GM23338 (cell line): ENCODE measurements at places on chromosomes 7 and 10.

- DNase-seq = peak; percentile 67
Measured at GRCh38 chr10:52967806-52968795, 195.5 kb upstream of the MBL2 start.

- no peak for DNase-seq
Measured at GRCh38 chr10:83459124-83459523, 680.2 kb upstream of the GHITM start.

DNA sequence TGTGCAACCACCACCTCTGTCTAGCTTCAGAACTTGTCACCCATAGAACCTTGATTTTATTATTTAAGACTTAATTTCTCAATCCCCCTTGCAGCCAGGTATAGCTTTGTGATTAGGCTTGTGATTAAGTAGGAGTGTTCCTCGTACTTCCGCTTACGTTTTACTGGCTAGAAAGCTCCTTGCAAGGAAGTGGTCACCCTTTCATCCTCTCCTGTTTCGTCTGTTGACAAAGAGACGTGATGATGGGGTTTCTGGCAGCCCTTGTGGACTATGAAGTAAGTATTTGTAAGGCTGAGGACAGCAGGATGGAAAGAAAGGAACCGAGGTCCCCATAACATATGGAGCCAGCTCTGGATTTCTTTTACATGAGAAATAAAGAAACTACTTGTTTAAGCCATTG lies 86.5 kb upstream of the KDM7A start:
- no peak for DNase-seq

DNA sequence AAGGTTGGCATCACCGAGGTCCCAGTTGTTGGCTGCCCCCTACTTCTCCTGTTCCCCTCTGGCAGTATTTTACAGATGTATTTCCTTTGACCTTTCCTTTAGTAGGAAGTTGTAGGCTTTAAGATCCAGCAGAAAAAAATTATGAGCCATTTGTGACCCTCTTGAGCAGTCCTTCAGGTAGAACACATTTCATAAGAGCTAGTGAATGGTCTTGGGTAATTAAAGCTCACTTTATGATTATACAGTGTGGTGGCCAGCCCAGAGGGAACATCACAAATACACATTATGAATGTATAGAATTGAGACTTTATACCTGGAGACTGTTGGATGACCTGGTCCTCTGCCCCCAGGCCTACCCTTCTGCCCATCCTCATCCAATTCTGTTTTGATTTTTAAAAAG lies 57.0 kb downstream of the KAT6B start:
- DNase-seq = no peak

GRCh38 chr7:122217125-122217524 lies 73.1 kb upstream of the AASS start:
- DNase-seq = no peak

GRCh38 chr10:80613466-80614170 lies 75.9 kb downstream of the SH2D4B start:
- no peak for DNase-seq

DNA sequence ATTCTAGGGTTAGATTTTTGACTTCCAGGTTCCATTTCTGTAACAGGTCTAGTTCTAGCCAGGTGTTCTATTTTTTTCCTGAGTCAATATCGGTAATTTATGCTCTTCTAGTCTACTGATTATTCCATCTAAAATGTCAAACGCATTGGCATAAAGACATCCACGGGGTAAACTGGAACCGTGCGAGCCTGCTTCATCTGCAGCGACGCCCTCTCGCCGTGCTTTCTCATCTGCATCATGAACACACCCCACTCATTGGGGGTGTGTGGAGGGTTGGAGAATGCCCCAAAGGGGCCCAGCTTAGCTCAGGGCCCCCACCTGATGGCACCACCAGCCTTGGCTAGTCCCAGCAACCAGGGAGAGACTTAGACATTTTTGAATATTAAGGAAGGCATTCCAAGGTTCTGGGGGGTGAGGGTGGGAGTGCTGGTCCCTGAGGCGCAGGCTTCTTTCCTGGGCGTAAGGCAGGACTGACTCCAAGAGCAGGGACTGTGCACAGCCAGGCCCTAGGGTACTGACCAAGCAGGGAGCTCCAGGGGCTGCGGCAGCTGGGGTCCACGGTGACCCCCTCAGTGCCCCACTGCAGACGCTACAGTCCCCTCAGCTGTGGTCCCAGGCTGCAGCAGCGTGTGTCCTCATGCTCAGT lies 12.9 kb upstream of the CRYGN start:
- DNase-seq = no peak

DNA sequence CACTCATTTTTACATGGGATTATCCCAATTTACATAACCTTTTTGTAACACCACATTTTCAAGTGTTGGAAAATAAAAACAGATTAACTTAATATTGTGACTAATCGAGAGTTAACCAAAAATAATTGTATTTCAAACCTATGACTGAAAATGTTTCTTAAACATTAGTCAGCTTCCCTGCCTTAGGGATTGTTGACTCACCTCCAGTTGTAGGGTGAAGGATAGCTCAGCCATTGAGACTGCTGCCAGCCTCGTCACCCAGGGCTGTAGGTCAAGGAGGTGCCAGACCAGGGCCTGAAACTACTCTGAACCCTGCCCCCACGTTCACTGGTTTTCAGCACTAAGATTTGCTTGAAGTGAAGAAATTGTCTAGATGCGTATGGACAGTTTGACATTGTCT lies 351.2 kb downstream of the GFRA1 start:
- no peak for DNase-seq

DNA sequence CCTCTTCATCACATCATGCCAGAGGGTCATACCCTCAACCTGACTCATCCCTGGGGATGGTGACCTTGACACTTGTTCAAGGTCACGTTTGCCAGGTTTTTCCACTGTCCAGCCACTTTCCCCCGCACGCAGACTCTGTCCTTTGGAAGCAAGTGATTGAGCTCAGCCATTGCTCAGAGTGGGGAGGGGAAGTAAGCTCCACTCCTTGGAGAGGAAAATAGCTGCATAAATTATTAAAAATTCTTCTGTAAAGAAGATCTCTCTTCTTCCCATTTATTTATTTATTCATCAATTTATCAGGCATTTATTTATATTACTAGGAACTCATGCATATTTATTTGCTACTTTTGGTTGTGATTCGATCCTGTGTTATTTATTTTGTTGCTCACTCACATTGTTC lies 88.0 kb downstream of the GLRX3 start:
- no peak for DNase-seq

DNA sequence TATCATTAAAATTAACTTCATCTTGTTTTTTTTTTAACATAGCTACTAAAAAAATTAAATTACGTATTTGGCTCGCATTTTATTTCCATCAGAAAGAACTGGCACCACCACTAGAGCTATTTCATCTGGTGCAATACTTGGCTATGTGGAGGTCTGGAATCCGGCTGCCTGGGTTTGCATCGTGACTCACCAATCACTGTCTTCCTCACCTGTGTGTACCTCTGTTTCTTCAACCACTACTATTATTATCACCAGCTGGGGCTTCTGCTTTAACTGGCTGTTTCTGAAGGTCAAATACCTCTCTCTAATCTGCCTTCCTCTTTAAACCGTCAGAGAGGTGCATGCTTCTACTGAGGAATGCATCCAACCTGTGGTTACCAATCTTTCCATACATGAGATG lies 6.5 kb downstream of the WDR91 start:
- no peak for DNase-seq

DNA sequence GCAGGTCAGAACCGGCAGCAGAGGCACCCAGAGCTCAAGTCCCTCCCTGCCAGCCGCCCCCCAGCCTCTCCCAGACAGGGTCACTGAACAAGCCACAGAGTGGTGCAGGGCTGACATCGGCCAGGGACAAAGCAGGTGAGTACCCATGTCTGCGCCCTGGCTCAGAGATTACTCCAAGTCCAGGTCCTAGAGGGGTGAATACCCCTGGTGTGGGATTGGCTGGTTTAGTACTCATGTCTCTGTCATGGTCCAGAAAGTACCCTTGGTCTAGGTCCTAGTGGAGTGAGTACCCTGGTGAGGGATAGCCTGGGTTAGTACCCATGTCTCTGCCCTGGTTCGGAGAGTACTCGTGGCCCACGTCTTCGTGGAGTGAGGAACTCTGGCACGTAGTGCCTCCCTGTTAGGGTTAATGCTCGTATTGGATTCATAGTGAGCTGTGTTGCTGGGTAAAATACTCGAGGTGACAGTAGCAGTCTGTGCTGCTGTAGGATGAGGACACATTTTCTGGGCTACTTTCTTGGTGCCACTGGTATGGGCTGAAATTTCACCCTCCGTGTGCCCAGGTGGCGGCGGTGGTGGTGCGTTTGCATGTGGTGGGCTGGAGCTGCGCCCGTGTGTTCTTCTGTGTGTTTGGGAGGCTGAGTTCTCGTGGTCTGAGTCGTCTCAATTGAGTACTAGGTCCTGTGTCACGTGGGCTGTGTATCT lies 25.5 kb upstream of the KNDC1 start:
- DNase-seq = no peak

DNA sequence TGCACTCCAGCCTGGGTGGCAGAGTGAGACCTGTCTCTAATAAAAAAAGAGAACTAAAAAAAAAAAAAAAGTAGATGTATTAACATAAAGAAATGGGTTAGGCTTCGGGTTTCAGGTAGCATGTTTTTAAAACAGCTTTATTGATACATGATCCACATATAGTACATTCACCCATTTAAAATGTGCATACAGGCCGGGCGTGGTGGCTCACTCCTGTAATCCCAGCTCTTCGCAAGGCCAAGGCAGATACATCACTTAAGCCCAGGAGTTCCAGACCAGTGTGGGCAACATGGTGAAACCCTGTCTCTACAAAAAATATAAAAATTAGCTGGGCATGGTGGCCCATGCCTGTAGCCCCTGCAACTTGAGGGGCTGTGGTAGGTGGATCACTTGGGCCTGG lies 39.5 kb downstream of the SNX10 start:
- no peak for DNase-seq

DNA sequence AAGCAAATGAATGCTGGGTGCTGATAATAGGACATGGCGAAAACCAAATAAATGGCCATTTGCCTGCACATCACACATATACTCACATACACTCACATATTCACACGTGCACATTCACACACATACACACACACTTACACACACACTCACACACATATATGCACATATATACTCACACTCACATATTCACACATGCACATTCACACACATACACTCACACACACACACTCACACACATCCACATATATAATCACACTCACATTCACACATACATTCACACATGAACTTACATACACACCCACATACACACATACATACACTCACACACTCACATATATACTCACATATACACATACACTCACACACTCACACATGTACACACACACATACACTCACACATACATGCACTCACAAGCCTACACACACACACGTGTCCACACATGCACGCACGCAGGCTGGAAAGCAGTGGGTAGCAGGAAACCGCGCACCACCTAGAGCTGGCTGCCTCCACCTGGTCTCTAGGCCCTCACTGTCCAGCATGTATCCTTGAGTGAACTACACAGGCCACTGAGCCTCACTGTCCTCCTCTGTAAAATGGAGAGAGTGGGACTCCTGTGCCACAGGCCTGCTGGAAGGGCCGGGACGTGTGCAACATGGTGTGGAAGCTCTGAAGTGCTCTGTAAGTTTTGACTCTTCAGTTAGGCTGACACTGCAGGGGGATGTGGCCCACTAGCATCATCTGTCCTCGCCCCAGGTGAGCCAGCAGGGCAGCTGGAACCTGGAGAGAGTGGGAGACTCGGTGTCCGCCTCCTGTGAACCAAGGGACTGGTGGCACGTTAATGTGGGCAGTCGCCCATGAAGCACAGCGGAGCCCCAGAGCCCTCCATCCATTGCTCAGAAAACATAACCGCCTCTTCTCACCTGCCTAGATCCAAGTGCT lies 14.9 kb downstream of the TMEM72 start:
- no peak for DNase-seq

DNA sequence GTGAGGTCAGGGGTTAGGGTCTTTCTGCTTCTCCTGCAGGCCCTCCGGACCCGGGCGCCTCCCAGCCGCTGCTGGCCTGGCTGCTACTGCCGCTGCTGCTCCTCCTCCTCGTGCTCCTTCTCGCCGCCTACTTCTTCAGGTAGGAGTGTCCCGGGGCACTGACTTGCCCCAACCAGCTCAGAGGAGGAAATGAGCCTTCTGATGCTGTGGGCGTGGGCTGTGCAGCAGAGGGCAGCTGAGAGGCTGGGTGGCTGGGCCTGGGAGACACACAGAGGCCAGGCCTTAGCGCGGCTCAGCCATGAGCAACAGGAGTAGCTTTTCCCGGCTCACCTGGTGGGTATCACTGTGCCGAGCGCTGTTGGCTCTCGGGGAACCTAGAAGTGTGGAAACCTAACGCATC lies 78.9 kb downstream of the MKI67 start:
- DNase-seq = peak; percentile 71

- no peak for DNase-seq
Measured at GRCh38 chr10:118629211-118629610, 33.8 kb upstream of the PRLHR start.

- no peak for DNase-seq
Measured at GRCh38 chr7:74063223-74063641, 20.4 kb upstream of the LIMK1 start.
